ENCODE measurements at places on chromosomes 7 and 10. TPM values are rescaled to one million over a fixed set of nuclear protein-coding genes. Genes with fewer than 3 reads are reported as not detected.
A peak's percentile ranks its signal among the peaks of the same experiment; 100 is the strongest.

The LRRC4 gene
- total RNA-seq, result 0.94 TPM

The C10orf53 gene
- total RNA-seq, result not detected

The DRGX gene
- total RNA-seq, result not detected

The GPR141 gene
- not detected for total RNA-seq

The TMEM196 gene
- not detected for total RNA-seq

The TUBB8 gene
- 0.22 TPM for total RNA-seq

The TMEM270 gene
- total RNA-seq, result not detected

The LRIT1 gene
- total RNA-seq, result not detected

The AUTS2 gene
- 40.8 TPM for total RNA-seq

- no peaks in the 10 kb centered on the region for H3K27me3 ChIP-seq
- no peak overlapping the region for H3K27ac ChIP-seq
- DNase-seq, result no peak
- peaks cover 37% of the 10 kb centered on the region for H3K4me1 ChIP-seq
- no peaks in the 10 kb centered on the region for H3K36me3 ChIP-seq
Measured at GRCh38 chr7:77439572-77439971, 23.4 kb upstream of the GSAP start.

- peaks cover 7% of the 10 kb centered on the region for H3K4me1 ChIP-seq
- H3K27ac ChIP-seq, result no peak overlapping the region
Measured at GRCh38 chr7:81404669-81405068, 365.2 kb downstream of the HGF start.

- H3K27me3 ChIP-seq, result no peaks in the 10 kb centered on the region
- peaks cover 51% of the 10 kb centered on the region for H3K4me1 ChIP-seq
- H3K4me3 ChIP-seq, result no peak overlapping the region
Measured at GRCh38 chr10:562142-562541, 127.3 kb downstream of the DIP2C start.

GRCh38 chr10:94420998-94421528 lies 18.7 kb downstream of the TBC1D12 start:
- H3K27ac ChIP-seq, result no peak overlapping the region
- peaks cover 77% of the 10 kb centered on the region for H3K4me1 ChIP-seq
- no peaks in the 10 kb centered on the region for H3K27me3 ChIP-seq
- no peak overlapping the region for H3K4me3 ChIP-seq
- DNase-seq, result no peak
- peaks cover 4% of the 10 kb centered on the region for H3K36me3 ChIP-seq

DNA sequence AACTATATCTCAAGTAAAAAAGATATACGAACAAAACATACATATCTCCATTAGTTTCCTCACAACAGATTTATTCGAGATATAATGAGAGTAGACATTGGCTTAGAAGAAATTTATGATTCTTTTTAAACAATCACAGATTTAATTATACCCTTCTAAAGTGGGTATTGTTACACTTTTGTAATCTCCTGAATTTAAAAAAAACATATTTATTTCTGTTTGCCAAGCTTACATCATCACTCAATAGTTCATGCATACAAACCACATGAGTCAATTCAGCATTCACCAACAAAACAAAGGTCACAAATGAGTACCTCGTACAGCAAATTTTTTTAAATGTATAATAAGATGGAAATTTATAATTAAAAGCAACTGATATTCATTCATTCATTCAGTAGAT lies 17.6 kb downstream of the LRRN3 start:
- DNase-seq, result no peak
- no peaks in the 10 kb centered on the region for H3K36me3 ChIP-seq
- H3K4me3 ChIP-seq, result no peak overlapping the region
- no peaks in the 10 kb centered on the region for H3K27me3 ChIP-seq
- H3K27ac ChIP-seq, result no peak overlapping the region

GRCh38 chr10:80684259-80684658 lies 146.6 kb downstream of the SH2D4B start:
- DNase-seq, result no peak
- no peak overlapping the region for H3K27ac ChIP-seq
- no peaks in the 10 kb centered on the region for H3K36me3 ChIP-seq
- no peaks in the 10 kb centered on the region for H3K4me1 ChIP-seq
- H3K27me3 ChIP-seq, result peaks cover 4% of the 10 kb centered on the region

DNA sequence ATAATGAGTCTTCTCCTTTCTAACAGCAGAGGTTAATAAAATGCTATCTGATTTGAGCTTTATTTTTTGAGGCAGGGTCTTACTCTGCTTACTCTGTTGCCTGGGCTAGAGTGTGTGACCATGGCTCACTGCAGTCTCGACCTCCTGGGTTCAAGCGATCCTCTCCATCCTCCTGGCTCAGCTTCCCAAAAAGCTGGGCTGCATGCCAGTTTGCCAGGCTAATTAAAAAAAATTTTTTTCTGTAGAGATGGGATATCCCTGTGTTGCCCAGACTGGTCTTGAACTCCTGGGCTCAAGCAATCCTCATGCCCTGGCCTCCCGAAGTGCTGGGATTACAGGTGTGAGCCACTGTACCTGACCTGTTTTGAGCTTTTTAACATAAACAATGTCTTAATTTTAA lies 56.7 kb downstream of the SCD start:
- H3K4me3 ChIP-seq, result no peak overlapping the region
- no peak overlapping the region for H3K27ac ChIP-seq
- H3K36me3 ChIP-seq, result peaks cover 1% of the 10 kb centered on the region
- no peaks in the 10 kb centered on the region for H3K27me3 ChIP-seq

DNA sequence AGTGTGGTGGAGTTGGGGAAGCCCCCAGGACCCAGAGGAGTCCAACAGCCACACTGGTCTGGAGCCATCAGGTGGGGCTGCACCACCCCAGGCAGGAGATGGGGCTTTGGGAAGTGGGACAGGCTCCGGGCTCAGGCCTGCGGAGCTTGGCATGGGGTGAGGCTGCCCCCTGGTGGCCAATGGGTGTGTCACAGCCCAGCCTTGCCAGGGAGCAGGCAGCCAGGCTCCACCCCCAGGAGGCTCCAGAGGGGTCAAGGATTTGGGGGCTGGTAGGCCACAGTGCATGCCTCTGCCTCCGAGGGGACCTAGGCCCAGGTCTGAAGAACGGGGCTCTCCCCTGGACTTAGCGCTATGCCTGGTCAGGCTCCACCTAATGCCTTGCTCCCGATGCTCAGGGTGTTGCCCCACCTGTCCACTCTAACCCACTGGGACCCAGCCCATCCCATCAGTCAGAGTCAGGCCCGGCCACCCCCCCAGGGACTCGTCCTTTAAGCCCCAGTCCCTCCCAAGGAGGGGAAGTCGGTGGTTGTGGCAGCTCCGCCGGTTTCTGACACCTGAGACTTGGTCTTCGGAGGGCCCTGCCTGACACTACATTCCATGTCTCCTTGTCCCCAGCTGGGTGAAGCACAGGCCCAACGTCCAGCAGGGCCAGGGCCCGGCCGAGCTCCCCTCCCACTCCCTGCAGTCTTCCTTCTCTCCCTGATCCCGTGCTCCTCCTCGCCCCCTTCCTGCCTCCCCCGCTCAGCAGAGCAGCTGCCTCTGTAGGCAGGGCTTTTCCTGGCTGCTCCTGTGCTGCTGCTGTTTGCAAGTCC lies 11.3 kb upstream of the SAMD8 start:
- no peaks in the 10 kb centered on the region for H3K27me3 ChIP-seq
- H3K4me3 ChIP-seq, result no peak overlapping the region
- H3K36me3 ChIP-seq, result no peaks in the 10 kb centered on the region
- no peak for DNase-seq

DNA sequence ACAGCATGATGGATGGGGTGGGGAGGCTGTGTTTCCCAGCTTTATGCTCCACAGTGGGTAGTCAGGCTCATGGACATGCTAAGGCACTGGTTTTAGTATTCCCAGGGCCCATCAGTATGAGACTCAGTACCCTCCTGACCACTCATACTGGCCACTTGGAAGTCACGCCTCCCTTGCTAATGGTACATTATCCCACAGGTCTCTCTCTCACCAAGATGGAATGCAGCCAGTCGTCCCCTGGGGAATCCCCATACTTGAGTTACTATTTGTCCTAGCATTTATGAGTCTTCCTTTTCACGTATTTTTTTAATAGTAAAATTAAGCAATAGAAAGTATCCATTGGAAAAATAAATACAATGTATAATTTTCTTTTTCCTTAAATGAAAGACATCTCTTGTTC lies 80.6 kb upstream of the TBX20 start:
- no peak overlapping the region for H3K27ac ChIP-seq
- H3K36me3 ChIP-seq, result no peaks in the 10 kb centered on the region
- peaks cover 10% of the 10 kb centered on the region for H3K27me3 ChIP-seq

DNA sequence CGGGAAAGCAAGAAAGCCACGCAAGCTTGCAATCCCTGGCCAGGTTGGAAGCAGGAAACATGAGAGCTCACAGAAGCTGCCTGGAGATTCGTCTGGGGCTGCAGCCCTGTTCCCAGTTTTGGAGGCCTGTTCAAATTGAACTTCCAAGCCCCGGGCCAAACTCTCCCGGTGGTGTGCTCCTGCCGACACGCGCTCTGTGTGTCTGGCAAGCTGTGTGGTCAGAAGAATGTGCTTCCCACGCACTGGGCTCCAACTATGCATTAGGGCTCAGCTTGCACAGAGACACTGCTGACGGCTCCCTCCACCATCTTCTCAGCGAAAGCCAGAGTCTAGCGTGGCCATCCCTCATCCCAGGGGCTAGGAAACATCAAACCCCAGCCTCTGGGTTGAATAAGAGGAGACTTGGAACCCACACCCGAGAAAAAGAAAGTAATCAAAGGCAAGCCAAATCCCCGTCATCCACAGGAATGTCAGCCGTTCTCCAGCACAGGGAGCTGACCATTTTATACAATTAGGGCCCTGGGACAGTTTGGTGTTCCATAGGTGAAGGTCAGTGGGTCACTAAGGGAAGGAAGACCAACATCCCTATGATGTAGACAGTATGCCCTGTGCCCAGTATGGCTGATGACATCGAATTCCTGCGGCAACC lies 107.2 kb downstream of the FGFR2 start:
- no peaks in the 10 kb centered on the region for H3K27me3 ChIP-seq
- peaks cover 3% of the 10 kb centered on the region for H3K36me3 ChIP-seq
- no peak overlapping the region for H3K27ac ChIP-seq
- peak overlapping the region; percentile 21 for H3K4me3 ChIP-seq

All from chondrocyte (in vitro differentiated cells).